ENCODE measurements at places on chromosomes 1 and 21.

DNA sequence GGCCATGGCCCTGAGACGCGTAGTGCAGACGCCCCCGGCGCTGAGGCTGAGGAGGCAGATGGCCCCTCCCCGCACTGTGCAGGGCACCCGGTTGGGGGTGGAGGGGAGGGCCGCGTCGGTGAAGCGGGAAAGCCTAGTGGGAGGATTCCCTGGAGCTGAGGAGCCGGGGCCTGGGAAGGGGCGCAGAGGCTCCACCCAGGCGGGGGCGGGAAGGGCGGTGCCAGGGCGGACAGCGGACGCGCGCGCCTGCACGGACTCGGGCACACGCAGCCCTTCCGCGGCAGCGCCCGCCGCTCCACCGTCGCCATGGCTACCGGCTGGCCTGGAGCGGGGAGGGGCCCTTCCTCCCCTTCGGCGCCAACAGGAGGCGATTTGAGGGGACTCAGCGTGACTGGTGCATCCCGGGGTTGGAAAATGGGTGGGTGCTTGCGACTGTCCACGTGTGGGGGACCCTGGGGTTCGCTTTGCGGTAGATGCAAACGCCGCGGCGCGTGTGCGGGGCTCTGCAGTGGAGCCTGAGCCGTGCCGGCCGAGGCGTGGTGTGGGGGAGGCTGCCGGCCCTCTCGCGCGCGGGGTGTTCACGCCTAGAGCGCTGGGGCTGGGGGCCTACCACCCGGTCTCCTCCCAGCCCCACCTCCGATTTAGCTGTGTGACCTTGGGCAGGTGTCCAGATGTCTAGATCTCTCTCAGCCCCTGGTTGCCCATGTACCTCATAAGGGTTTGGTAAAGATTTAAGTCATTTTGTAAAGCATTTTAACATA is 35.1 kb downstream of the PTPRF start:
- peak; percentile 82 for DNase-seq

- DNase-seq, result no peak
Observed at GRCh38 chr1:109850827-109851226, 59.8 kb upstream of the CSF1 start.

DNA sequence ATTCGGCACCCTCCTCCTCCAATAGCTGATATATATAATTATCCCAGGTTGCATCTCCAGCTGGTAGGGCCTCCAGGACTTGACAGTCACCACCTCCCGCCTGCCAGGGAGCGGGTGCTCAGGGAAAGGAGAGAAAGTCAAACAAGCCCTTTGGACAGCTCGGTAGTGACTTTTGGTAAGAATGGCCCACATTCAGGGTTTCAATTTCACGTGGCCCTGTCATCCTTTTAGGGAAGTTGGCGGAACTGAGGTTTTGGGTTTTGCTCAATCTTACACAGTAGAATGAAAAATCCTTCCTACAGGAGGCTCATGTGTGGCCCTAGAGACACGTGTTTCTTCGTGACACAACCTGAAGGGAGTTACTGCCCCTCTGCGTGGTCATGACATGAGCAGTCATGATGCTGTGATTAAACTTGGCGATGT is 44.2 kb downstream of the CAPN8 start:
- no peak for DNase-seq

DNA sequence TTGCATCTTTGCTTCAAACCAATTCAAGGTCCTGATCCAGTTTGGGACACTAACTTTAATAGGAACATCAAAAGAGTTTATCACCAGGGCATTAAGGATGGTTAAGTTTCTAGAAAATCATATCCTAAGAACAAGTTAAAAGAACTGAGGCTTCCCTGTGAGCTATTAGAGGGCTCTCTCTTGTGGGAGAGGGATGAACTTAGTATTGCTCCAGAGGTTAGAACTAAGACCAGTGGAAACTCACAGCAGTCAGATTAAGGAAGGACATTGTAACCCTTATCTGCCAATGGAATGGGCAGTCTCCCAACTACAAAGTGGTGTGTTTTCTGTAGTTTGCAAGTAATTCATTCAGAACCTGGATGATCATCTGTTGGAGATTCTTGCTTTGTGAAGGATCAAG is 36.8 kb downstream of the UBE2U start:
- DNase-seq, result no peak

DNA sequence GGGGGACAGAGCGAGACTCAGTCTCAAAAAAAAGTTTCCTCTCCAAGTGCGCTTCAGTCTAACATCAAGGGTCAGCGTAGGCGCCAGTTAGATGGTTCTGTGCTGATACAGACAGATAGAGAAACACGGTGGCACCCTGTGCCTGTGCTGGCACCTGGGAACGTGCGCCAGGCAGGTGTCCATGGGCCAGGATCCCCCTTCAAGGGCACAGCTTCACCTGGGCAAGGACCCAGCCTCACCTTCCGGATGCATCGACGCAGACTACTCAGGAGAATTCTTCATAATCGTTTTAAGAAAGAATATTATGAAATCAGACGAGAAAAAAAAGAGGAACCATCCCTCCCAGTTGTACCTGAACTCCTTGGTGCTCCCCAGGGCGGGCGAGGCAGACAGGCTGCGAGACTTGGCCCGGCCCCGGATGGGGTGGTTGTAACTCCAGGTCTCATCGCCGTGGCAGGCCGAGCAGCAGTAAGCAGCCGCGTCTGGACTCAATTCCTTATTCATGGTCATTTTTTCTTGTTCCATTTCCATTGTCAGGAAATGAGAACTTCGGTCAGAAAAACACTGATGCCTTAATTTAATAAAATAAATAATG is 13.3 kb downstream of the NADK start:
- no peak for DNase-seq

- peak; percentile 7 for DNase-seq
Observed at GRCh38 chr1:209335178-209335577, 248.3 kb upstream of the CAMK1G start.

GRCh38 chr1:156157506-156157905 is 4.1 kb downstream of the SEMA4A start:
- DNase-seq, result no peak

DNA sequence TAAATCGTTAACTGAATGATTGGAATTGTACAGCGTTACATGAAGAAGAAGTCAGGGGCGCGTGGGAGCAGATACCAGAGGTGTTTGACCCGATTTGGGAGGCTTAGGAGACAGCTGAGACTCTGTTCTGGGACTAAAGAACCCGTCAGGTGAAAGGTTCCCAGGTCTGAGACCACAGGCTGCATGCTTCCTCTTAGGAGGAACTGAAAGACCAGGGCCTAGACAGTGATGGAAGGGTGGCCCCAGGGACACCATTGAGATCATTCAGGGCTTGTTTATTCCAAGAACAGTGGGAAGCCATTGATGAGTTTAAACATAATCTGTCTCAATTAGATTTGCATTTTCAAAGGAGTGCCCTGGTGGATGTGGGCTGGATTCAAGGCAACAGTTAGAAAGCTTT is 904 bp downstream of the KLF17 start:
- no peak for DNase-seq

- peak; percentile 32 for DNase-seq
Observed at GRCh38 chr1:165143437-165144065, 213.0 kb downstream of the LMX1A start.

GRCh38 chr21:37000381-37000780 is 6.1 kb upstream of the RIPPLY3 start:
- DNase-seq, result no peak

Measured in NCI-H2029 (cell line).